ENCODE measurements at places on chromosomes 2 and 18. TPM values are rescaled to one million over a fixed set of nuclear protein-coding genes. Genes with fewer than 3 reads are reported as not detected.

CDH7 gene
- total RNA-seq, result not detected

DOK6 gene
- 1.6 TPM for total RNA-seq

DNA sequence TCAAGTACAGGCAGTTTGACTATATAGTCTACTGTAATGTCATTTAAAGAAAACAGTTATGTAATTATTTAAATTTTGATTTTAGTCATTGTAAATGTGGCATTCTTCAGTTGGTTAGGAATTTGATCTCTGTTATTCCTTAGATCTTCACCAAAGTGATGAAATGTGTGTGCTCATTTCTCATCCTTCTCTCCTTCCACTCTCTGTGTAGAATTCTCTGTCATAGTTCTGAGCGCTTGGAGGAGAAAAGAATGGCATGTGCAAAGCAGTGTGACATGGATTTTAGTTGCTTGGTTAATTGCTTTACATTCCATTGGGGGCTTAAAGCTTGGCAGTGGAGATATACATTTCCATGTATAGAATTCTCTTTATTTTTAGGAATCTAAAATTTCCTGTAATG lies 14.8 kb downstream of the PIK3C3 start:
- DNase-seq, result no peak

IL1R1 gene
- 407 TPM for total RNA-seq

GRCh38 chr18:58842978-58843687 lies 21.5 kb upstream of the ZNF532 start:
- DNase-seq, result no peak

DNA sequence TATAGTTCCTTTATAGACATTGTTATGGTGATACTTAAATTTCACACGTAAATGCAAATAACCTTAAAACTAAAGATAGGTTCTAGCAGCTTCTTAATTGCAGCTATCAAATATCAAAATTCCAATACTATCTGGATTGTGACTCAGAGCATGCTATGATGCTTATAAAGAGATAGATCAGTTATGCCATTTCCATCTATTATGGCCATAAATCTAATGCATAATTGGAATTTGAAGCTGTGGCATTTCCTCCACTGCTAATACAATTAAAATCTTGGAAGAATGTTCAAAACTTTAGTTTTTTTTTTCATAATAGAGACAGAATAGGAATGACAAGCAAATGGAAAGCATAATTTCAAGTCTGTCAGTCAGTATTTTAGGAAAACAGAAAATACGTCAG lies 220.8 kb upstream of the GALNT5 start:
- no peak for DNase-seq

DNA sequence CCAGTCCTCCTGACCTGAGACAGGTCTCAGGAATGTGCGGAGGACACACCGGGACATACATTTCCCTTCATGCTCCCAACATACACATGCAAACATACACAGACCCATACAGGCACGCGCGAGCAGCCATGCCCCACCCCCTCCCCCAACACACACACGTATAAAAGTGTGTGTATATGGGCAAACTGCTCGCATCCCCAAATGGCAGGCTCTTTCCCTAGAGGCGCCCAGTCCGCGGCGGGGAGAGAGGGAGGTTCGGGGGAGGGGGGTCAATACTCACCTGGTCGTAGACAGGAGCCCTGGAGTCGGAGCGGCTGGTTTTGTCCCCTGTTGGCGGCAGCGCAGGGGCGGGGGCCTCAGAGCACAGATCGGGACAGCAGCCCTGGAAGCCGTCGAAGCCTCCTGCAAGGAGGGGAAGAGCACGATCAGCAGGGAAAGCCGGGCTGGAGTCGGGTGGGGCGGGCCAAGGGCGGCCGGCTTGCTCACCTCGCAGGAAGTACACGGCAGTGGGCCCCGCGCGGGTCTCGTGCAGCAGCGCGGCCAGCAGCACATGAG lies 682 bp downstream of the DUSP2 start:
- no peak for DNase-seq

EPAS1 gene
- 717 TPM for total RNA-seq

DNA sequence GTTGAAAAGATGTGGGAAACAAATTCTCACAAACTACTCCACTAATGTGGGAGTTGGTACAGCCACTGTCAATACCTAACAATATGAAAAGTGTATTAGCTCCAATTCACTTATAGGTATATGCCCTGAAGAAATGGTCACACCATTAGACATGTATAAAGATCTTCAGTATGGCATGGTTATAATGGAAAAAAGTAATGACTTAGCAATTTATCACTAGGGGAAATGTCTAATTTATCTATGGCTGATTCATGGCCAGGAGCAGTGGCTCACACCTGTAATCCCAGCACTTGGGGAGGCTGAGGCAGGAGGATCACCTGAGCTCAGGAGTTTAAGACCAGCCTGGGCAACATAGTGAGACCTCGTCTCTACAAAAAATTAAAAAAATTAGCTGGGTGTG lies 52.5 kb downstream of the UGP2 start:
- DNase-seq, result no peak

BOLL gene
- total RNA-seq, result not detected

- DNase-seq, result no peak
Observed at GRCh38 chr18:51188024-51188701, 9.3 kb downstream of the MEX3C start.

DNA sequence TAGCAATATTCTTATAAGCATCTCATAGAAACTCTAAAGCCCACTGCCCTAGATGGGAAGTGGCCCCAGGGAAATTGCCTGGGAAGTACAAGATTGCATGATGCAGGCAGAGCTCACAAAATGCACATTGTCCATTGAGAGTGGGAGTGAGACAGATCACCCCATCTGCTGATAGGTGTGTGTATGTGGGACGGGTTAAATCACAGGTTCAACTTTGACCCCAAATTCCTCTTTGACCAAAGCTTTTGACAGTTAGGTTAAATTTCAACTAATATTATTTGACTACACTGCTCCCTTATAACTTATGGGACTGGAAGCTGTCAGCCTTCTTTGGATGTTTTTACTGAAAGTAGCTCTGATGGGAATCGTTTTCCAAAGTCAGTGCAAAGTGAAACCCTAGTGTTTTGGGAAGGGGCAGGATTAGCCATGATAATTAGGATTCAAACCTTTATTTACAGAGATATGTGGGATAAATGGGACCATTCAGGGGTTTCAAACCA lies 11.4 kb upstream of the FABP1 start:
- no peak for DNase-seq

- no peak for DNase-seq
Observed at GRCh38 chr18:58997811-58998337, 133.2 kb downstream of the ZNF532 start.

- no peak for DNase-seq
Observed at GRCh38 chr18:9946831-9947230, 33.0 kb downstream of the VAPA start.

DNA sequence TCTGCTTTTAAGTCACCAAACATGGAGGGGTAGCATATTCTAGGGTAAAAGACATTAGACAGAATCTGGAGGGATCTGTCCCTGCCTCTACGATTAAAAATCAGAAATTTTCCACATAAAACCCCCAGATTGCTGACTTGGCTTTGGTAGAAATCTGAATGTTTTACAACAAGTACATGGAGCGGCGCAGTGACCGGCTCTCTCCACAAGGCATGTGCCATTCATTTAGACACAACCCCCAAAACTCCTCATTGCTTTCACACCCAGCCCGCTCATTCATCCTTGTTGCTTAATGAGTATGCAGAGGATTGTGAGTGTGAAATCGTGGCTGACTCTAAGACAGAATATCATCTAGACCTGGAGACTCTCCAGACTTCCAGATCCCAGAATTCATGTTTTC lies 140.6 kb downstream of the CNTNAP5 start:
- no peak for DNase-seq

ST6GAL2 gene
- 0.45 TPM for total RNA-seq

DOK1 gene
- 38.2 TPM for total RNA-seq

MSTN gene
- 0.48 TPM for total RNA-seq

AQP12B gene
- total RNA-seq, result not detected

DNA sequence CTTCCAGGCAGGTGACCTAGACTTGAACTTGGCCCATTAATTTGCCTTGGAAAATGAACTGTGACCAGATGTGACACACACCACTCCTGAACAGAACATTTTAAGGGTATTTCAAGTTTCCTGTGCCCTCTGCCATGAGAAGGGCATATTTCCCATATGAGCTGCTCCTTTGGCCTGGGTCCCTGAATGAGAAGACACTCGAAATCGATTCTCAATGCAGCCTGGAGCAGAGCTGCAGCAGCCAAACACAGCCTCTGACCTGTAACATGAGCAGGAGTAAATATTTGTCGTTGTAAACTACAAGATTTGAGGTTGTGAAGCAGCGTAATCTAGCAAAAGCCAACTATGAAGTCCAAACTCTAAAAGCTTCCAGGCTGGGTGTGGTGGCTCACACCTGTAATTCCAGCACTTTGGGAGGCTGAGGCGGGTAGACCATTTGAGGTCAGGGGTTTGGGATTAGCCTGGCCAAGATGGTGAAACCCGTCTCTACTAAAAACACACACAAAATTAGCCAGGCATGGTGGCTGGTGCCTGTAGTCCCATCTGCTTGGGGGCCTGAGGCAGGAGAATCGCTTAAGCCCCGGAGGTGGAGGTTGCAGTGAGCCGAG lies 30.1 kb upstream of the SOS1 start:
- no peak for DNase-seq

GRCh38 chr2:158845859-158846258 lies 50.7 kb downstream of the DAPL1 start:
- DNase-seq, result no peak

GRCh38 chr2:174544156-174544555 lies 53.4 kb downstream of the WIPF1 start:
- no peak for DNase-seq

DNA sequence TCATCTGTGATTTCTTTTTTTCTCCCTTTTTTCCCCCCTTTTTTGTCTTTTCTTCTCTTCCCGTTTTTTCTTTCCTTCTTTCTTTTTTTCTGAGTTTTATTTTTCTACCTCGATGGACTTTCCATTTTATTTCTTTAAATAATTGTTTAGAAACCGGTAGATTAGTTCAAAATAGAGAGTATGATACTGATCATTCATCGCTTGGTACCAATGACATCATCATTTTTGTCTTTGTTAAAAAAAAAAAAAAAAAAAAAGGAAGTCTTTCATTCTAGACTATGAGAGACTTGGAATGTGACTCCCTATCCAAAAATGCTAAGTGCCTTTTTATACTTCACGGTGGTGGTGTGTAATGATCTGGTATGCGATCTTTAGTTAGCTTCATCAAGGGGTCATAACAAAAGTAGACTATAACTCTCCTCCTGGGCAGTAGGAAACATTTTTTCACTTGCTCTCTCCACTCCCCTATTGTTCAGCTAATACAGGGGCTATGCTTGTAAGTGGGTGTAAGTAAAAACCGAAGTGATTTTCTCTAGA lies 1517.5 kb upstream of the ZEB2 start:
- no peak for DNase-seq

LHCGR gene
- 1.7 TPM for total RNA-seq

GRCh38 chr2:47485751-47486300 lies 82.9 kb downstream of the MSH2 start:
- no peak for DNase-seq

DNA sequence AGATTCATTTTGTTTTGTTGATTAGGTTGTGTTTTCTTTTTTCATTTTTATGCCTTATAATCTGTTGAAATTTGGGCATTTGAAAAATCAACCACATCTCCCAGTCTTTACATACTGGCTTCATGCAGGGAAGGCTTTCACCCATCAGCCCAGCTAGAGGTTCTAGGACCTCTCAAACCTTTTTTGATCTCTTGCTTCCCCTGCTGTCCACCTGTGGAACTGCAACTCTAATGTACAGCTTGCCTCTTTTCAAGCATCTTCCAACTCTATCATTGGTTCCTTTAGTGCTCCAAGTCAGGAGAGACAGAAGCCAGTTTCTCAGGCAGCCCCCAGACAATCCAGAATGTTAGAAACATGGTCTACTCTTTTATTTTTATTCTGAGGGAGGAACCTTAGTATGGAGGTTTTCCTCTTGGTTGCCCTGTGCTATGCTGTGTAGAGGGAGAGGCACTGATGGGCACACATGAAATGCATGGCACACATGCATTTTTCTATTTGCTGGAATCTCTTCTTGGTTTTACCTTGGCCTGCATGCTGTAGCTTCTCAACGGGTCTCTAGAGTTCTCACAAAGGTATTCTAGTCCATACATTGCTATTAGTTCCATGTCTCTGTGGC lies 107.2 kb upstream of the L3MBTL4 start:
- no peak for DNase-seq

DSC2 gene
- total RNA-seq, result 11.9 TPM

VWA3B gene
- not detected for total RNA-seq

GPR17 gene
- not detected for total RNA-seq

GRCh38 chr2:15421753-15422152 lies 139.4 kb downstream of the NBAS start:
- DNase-seq, result no peak

DNA sequence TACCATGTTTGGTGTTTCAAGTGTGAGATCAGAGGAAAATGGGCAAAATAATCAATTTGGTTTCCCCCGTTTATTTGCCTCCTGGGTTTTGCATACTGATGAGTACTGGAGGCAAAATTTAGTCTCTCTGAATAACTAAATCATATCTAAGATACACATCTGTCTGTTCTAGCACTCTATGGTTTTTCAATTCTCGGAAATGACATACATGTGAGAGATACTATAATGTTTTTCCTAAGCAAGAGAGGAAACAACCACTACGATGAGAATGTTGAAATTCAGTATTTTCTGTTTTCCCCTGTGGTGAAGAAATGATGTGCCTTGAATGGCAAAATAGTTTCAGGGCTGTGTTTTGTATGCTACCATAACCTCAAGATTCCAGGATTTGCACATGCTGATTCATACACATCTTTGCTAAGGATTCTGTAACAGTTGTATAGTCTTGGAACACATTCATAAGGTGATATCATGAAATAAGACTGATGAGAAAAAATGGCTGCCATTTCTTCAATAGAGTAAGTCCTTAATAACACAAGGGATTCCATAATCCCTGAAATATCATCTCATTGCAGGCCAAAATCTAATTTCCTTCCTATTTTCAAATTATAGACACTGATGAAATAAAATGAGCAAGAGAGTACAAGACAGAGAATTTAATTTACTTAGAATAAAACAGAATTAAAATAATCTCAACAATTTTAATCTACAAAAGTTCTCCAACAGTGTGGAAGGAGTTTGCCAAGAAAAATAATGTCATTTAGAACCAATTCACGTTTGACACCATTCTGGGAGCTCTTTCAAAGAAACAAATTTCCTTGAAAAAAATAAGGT lies 316.6 kb downstream of the FIGN start:
- DNase-seq, result no peak

ITPRIPL1 gene
- 3.1 TPM for total RNA-seq

PTCD3 gene
- total RNA-seq, result 73.5 TPM

CHRND gene
- not detected for total RNA-seq

STPG4 gene
- total RNA-seq, result not detected

DNA sequence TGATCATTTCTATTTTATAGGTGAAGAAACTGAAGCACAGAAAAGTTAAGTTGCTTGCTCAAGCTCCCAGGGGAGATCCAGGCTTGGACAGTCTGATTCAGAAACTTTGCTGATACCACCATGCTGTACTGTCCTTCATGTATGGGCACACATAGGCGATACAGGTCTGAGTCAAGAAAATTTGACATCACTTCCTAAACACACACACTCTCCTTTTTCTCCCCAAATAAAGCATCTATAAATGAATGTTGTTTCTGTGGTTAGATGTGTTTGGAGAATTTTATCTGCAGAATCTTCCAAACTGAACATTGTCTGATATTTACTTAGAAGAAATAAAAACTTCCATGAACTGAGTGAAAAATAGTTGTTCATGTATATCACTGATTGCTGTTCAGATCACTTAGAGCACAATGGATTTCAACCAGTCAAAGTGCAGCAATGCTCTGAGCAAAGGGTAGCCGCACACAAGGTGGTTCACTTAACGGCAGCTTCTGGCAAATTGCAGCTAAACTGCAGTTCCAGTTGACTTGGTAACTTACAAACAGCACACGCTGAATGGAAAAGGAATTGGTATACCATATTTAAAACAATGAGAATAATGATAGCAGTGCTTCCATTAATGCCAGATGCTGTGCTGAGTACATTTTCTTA lies 10.0 kb upstream of the AGFG1 start:
- DNase-seq, result no peak

Data from mesenteric fat pad (tissue), 1 donor.